ENCODE measurements at places on chromosomes 13 and 19.

GRCh38 chr13:51801631-51802099 is 2.3 kb downstream of the DHRS12 start:
- no peak for DNase-seq

GRCh38 chr19:38888876-38889275 is 10.5 kb downstream of the SIRT2 start:
- DNase-seq = no peak

GRCh38 chr13:97388373-97388772 is 45.6 kb upstream of the RAP2A start:
- no peak for DNase-seq

DNA sequence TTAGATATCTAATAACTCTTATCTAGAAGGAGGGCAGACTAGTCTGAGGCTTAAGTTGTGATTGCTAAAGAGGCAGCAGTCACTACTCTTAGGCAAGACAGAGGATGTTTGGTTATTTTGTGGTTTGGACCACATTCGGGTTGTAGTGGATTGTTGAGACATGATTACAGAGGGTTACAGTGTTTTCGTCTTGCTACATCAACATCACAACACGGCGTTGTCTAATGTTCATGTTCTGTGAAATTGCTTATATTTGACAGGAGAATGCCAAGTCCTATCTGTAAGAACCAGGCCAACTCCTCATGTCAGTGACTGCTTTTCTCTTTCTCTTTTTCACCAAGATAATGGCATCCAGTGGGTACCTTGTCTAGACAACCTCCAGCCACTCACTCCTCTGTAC is 16.8 kb upstream of the TM9SF2 start:
- no peak for DNase-seq

GRCh38 chr13:101434486-101434885 is 18.0 kb upstream of the ITGBL1 start:
- DNase-seq = no peak

DNA sequence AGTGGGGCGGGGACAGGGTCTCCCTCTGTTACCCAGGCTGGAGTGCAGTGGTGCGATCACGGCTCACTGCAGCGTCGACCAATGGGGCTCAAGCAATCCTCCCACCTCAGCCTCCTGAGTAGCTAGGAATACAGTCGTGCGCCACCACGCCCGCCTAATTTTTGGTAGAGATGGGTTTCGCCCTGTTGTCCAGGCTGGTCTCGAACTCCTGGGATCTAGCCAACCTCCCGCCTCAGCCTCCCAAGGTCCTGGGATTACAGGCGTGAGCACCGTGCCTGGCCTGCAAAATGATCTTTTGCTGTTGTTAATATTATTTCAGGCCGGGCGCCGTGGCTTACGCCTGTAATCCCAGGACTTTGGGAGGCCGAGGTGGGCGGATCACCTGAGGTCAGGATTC is 621 bp upstream of the TGDS start:
- DNase-seq = no peak

- no peak for DNase-seq
These were observed 697.0 kb downstream of the LIG4 start for GRCh38 chr13:107518292-107518691.

GRCh38 chr19:55101261-55101660 is 16.2 kb downstream of the PPP1R12C start:
- no peak for DNase-seq

GRCh38 chr19:15595069-15595468 is 19.9 kb upstream of the CYP4F8 start:
- no peak for DNase-seq

- DNase-seq = no peak
These were observed 302.6 kb downstream of the COG6 start for GRCh38 chr13:39957868-39958677.

DNA sequence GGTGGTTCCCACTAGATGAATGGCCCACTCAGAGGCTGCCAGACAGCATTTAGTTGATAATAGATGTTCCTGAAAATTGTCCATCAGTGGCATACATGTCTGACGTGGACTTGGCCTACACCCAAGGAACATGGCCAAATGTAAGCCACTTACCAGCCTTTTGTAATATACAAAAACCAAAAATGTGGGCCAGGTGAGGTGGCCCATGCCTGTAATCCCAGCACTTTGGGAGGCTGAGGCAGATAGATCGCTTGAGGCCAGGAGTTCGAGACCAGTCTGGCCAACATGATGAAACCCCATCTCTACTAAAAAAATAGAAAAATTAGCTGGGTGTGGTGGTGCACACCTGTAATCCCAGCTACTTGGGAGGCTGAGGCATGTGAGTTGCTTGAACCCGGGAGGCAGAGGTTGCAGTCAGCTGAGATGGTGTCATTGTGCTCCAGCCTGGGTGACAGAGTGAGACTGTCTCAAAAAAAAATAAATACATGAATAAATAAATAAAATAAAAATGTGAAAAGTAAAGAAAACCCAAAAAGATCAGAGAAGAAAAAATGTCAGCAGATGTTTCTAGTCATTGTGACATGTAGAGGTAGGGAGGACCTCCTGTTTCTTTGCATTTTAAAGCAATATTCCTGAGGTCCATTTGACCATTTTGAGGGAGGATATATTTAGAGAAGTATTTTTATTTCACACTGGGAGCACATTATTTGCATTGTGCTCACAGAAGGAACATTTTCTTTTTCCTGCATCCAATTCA is 7.1 kb upstream of the WTIP start:
- no peak for DNase-seq

Data from SW 1271 (cell line).